Astrocyte of the cerebellum (primary cell): ENCODE measurements at places on chromosomes 11 and 22.
A peak's percentile ranks its signal among the peaks of the same experiment; 100 is the strongest.

DNA sequence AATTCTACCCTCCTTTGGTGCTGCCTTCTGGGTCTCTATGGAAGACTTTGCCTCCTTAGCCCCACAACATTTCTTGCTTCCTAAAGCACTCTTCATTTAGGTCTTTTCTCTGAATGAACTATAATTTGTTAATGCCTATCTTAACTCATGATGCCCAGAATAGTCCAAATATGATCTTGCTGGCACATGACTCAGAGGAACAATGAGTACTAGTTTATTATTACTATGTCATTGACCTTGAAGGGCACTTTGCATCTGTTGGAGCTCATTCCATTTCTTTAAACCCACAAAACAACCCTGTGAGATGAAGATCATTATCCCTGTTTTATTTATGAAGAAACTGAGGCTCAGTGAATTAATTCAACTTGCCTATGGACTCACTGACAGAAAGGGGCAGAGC is 320.2 kb upstream of the PLET1 start:
- DNase-seq = no peak

DNA sequence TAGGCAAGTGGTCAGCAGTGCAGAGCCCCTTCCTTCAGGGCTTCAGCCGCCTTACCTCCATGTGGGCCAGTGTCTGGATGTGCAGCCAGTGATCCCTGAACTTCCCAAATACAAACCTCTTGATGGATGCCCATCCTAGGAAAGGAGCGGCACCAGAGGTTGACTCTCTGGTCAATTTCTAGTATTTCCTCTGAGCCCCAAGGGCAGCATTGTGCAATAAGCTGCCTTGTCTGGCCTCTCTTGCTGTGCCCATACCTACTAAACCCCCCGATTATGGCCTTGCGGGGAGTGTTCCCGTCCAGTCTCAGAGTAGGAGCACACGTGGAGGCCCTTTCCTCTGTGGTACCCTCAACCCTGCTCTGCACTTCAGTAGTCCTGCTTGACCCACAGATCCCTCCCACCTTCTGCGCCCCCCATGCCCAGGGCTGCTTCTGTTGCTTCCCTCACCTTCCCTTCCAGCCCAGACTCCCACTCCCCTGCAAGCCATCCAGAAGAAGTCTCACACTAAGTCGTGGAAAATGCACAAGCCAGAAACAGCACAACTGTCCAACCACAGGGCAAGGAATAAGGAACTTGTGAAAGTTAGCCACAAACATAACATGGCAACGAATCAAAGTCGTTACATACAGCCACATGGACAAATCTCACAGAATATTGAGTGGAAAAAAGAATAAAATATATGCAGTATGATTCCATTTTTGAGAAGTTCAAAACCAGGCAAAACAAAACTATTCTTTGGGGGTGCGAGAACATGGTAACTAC is 39.6 kb upstream of the HORMAD2 start:
- DNase-seq = no peak

GRCh38 chr11:111815489-111815888 is 49.3 kb upstream of the PPP2R1B start:
- no peak for DNase-seq

GRCh38 chr11:100536979-100537378 is 150.1 kb upstream of the ARHGAP42 start:
- no peak for DNase-seq

- DNase-seq = no peak
Measured at GRCh38 chr11:86748296-86748695, 52.0 kb upstream of the PRSS23 start.

DNA sequence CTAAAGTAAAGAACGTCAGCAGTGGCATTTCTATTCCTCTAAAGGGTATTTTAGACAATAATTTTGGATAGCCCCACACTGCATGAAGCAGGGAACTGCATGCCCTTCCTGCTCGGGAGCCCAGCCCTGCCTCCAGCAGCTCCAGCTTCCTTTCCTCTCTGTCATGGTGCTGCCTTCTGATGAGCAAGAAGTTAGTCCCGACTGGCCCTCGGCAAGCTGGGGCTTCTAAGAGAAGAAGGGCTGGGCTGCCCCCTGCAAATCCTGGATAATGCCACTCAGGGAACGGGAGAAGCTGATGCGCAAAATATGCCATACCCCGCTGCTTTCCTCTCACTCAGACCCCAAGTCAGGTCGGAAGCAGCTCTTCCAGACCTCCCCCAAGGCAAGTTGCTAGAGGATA is 296.4 kb downstream of the ETS1 start:
- DNase-seq = no peak

GRCh38 chr11:16815047-16815767 is 76.8 kb downstream of the C11orf58 start:
- peak; percentile 18 for DNase-seq

DNA sequence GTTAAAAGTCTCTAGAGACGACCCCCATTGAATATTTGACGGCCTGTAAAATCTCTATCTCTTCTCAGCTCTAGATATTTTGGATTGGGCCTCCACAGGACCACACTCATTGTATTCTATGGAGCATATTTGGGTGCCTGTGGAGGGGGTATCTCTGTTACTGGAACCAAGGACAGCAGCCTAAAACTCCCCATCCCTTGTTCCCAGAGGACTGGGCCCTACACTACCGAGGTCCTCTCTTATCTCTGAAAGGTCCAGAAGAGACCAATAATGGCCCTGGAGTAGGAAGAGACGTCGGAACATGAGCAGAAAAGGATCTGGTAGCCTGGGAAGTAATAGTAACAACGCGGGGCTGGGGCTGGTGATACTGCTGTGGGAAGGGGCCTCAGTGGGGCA is 542 bp downstream of the HPS4 start:
- no peak for DNase-seq

DNA sequence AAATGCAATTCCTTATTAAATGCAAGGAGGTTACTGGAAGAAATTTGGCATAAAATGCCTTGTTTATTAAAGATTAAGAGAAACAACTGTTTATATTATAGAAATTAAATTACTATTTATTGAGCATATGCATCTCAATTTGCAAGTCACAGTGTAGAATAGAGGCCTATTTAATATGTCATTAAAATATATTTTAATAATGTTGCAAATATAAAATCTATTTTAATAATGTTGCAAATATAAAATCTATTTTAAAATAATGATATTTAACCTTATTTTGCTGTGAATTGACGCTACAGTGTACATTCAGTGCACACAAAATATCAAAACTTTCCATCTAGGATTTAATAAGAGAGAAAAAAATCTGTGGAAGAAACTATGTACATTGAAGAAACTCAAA is 188.1 kb downstream of the CNTN5 start:
- no peak for DNase-seq

DNA sequence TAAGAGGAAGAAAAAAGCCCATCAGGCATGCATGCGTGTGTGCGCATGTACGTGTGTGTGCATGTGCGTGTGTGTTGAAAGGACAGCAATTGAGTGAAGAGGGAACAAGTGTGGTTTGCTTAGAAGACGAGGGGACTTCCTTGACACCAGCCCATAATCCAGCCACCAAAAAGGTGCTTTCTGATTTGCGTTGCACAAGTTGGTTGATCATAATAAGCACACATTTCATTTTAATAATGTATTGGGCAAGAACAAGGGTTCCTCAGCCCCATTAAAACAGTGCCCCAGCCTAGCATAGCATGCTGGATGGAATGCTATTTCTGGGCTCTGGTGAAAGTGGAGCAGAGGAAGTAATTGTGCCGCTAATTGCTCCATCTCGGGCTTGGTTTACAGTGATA is 493.2 kb downstream of the MIAT start:
- no peak for DNase-seq

- DNase-seq = no peak
Measured at GRCh38 chr11:64649291-64649697, 58.3 kb downstream of the SLC22A12 start.

- DNase-seq = no peak
Measured at GRCh38 chr11:335779-336658, 15.4 kb upstream of the IFITM3 start.

DNA sequence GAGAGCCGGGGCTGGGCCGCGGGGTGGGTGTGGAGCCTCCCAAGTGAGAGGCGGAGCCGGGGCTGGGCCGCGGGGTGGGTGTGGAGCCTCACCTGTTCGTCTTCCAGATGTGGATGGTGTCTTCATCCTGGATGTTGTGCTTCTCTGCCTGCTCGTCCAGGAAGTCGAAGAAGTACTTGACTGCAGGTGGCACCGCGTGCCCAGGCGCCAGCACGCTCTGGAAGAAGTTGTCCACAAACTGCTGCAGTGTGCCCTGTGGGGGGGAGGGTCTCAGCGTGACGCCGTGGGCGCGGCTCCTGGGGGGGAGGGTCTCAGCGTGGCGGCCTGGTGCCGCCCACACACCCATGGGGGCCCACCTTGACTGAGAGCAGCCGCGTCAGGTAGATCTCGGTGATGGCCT is 7.6 kb upstream of the MAPK11 start:
- no peak for DNase-seq

DNA sequence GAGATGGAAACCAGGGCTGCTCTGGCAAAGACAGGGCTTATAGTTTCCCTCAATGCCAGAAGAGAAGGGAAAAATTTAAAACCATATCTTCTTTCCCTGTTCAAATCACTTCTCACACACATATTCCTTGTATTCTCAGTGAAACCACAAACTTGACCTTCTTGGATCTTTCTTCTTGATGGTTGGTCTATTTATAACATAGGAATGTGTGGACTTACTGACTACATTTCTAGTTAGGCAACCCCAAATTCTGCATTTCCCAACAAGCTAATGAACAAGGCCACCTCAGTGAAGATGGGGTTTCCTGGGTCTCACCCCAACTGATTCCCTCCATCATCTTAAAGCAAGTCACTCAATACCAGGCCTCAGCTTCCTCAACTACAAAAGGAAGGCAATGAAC is 3.8 kb upstream of the QSER1 start:
- DNase-seq = no peak

GRCh38 chr11:2930704-2931419 is 1.6 kb upstream of the PHLDA2 start:
- no peak for DNase-seq

DNA sequence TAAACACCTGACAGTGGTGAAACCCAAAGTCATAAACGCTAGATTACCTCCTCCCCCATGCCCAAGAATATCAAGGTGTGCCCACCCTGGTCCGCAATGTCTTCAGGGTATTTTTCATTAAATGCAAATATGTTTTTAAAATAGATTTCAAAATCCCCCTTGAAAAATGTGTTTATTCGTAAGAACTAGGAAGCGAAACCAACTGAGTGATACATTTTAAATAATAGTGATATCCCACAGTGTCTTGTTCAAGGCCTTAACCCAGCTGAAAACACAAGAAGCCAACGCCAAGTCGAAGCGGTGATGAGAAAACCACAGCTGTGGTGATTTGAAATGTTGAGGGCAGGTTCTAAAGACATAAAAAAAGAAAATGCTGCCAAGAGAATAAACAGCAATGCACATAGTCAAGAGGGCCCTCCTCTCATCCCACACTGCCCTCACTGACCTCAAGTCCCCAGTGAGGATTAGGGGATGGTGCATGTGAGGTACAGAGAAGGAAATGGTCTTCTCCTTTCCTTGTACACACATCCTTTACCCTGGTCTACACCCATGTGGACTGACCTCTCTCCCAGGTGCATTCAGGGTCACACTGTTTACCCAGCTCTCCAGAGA is 25.5 kb downstream of the KCNJ1 start:
- DNase-seq = no peak

DNA sequence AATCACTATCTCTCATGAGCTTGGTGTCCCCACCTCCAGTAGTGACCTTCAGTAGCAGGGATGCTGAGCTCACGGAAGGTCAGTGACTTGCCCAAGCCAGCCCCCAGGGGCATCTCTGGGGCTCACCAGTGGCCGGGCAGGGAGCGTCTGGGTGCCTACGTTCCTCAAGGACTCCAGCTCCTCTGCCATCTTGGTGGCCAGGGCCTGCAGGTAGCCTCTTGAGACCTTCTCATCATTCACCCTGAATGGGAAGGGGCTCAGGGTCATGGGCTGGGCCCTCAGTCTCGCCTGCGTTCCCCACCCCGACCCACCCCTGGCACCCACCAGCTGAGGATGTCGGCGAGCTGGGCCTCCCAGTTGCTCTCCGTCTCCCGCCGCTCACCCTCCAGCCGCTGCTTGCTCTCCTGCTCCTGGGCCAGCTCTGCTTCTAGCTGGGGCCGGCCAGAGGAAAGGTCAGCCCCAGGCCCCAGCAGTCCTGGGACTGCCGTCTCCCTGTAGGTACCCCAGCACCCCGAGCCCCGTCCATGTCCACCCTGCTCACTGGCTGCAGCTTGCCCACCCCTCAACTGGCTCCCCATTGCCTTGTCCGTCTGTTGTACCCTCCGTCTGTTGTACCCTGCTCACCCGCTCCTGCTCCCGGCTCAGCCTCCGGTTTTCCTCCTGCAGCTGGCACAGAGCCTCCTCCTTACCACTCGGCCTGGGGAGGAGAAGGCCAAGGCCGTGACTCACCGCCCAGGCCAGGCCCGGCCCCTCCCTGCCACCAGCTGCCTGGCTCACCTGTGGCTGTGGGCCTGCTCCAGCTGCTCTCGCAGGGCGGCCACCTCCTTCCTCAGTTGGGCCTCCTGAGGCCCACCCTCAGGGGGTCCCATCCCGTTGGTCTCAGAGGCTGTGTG is 9.5 kb downstream of the CDC42BPG start:
- DNase-seq = no peak

DNA sequence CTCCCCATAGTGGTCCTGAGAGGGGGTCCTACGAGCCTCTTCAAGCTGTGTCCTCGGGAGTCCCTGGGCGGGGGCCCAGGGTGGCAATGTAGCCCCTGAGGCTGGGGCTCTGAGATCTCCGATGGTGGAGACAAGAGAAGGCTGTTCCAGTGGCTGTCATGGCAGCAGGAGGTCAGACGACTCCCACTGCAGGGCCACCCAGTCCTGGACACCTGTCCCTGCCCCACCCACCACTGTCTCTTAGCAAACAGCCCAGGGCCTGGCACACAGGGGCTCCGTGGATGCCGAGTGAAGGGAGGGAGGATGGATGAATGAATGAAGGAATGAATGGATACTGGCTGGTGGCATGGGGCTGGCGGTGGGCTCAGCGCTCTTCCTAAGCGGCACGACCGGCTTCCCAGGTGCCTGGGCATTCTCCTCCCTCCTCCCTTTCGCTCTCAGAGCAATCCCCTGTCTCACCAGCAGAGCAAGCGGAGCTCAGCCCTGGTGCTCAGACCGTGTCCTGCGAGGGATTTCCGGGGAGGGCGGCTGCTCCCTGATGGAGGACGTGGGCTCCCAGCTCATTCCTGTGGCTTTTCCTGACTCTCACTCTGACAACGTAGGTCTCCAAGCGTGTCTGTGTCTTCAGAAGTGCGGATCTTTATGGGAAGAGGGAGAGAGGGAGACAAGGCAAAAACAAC is 1272.6 kb downstream of the BRD1 start:
- DNase-seq = no peak

DNA sequence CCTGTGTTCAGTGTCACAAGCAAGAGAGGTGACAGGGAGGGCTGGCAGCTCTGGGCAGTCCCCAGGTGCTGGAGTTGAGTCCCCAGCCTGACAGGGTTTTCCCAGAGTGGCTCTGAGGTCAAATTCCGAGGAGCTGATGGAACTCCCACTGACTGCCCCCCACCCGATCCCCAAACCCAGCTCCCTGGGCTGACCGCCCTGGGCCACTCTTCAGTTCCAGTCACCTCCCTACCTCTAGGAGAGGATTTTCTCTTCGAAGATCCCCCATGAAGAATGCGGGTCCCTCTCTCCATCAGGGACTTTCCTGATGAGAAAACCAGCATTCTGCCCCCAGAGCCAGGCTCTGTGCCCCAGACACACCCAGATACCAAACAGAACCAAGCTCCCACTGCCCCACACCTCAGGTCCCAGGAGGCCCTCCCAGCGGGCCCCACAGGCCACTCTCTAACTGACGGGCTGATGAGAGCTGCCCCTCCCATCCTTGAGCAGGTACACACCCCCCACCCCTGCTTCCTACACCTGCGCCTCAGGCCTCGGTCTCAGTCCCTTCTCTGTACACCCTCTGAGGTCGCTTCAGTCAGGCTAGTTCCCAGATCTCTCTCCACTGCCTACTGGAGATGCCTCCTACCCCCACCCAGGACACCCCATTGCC is 12.1 kb upstream of the RAC2 start:
- no peak for DNase-seq

- no peak for DNase-seq
Measured at GRCh38 chr11:14451825-14452224, 47.8 kb downstream of the COPB1 start.
